ENCODE measurements at places on chromosomes 6 and 20.

DNA sequence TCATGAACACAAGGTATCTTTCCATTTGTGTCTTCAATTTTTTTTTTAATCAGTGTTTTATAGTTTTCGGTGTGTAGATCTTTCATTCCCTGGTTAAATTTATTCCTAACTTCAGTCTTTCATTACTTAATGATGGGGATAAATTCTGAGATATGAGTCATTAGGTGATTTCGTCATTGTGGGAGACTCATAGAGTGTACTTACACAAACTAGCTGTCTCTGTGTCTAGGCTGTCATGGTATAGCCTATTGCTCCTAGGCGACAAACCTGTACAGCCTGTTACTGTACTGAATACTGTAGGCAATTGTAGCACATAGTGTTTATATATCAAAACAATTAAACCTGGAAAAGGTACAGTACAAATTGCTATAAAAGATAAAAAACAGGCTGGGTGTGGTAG is 42.1 kb downstream of the SMAP1 start:
- no peak for DNase-seq

- DNase-seq = no peak
Measured at GRCh38 chr6:51959744-51960383, 127.5 kb downstream of the PKHD1 start.

- DNase-seq = no peak
Measured at GRCh38 chr20:49570161-49570827, 2.4 kb upstream of the PTGIS start.

DNA sequence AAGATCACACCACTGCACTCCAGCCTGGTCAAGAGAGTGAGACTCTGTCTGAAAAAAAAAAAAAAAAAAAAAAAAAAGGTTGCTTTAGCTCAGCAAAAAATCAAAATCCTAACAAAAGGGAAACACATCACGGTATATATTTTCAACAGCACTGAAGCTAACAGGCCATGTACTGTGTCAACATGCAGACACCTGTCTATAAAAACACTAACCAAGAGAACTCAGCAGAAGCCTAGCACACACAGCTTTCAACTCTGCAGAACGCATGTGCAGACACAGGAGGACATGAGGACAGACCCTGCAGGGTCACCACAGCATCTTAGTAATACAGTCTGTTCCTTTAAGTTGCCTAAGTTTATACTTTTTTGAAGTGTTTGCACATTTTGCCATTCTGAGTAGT is 13.5 kb downstream of the NINL start:
- no peak for DNase-seq

- no peak for DNase-seq
Measured at GRCh38 chr6:20771409-20771808, 237.2 kb downstream of the CDKAL1 start.

DNA sequence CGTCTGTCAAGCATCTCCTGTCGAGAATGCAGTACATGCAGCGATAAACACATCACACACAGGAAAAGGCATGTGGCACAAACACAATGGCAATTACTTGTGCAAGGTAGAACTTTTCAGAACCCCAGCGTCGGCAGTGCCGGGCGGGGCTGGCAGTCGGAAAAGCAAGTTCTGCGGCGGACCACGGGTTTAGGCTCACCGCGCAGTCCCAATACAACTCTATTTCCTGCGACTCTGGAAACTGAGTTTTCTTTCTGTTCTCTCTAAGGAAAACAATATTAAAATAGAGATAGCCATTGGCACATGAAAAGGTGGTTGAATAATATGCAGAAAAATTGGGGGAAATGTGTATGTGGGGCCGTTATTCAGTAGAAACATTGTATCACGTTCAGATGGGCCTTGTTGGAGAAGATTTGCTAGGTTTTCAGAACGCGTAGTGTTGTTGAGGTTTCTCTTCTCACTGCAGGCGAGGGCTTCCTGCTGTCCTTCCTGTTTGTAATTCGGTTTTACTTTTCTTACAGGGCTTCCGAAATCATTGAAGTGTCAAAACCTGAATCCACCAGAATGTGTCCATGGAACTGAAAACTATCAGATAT is 369.5 kb downstream of the THBS2 start:
- DNase-seq = no peak

- DNase-seq = no peak
Measured at GRCh38 chr6:168650671-168651111, 209.7 kb downstream of the SMOC2 start.

Data from activated T-cell treated with anti-CD3 and anti-CD28 coated beads for 4 hours (primary cell).